ENCODE measurements at places on chromosomes 7 and 10.

DNA sequence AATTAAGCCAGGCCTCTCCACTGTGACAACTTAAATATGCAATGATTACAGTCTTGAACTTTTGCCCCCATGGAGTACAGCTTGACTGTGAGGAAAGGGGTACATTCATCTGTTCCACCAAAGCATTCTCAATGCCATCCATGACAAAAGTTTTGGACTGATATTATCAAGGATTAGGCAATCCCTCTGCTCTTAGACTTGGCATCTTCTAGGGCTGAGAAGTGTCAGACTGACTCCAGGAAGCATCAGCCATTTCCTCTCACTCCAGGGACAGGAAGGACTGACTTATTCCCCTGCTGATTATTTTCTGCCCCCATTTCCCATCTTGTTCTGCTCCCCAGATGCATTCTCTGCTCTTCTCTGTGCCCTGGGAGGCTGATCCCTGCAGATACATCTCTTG, 69.7 kb downstream of the ZNF365 start:
- no peak for DNase-seq

GRCh38 chr10:25756784-25757183, 177.2 kb upstream of the MYO3A start:
- DNase-seq, result no peak

DNA sequence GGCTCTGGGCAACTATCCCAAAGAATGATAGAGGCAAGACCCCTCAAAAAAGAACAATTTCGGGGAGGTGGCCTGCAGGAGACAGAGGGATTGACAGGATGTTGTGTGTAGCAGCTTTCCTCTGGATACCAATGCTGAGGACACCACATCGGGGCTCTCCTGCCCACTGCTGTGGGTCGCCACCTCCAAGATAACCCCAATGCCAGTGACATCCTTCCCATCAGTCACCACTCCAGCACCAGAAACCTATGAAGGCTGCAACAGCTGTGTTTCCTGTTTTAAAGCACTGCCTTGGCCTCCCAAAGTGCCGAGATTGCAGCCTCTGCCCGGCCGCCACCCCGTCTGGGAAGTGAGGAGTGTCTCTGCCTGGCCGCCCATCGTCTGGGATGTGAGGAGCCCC, 17.6 kb downstream of the ARHGAP19 start:
- DNase-seq, result no peak

- no peak for DNase-seq
These were observed 4.0 kb upstream of the MYOZ1 start for GRCh38 chr10:73645251-73645650.

DNA sequence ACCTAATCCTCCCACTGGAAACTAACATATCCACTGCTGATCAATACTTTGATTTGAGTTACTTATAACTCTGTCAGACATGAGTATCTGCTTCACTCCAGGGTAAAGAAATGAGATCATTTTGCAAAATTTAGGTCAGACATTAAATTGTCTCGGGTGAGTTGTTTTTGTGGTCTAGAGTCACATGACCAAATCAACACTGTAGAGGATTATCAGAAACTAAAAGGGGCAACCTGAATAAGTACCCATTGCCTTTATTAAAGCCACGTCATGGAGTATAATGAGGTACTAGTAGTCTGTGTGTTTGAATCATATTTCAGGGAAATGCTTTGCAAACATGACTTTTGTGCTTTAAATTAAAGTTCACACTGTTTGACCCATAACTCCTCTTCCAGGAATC, 107.7 kb upstream of the ADO start:
- DNase-seq, result no peak
